NCI-H1105 treated with DMSO at 0.1 percent for 48 hours (cell line): ENCODE measurements at places on chromosomes 7 and 10.
A peak's percentile ranks its signal among the peaks of the same experiment; 100 is the strongest.

- DNase-seq, result no peak
Observed at GRCh38 chr10:14365266-14365665, 34.5 kb upstream of the FRMD4A start.

DNA sequence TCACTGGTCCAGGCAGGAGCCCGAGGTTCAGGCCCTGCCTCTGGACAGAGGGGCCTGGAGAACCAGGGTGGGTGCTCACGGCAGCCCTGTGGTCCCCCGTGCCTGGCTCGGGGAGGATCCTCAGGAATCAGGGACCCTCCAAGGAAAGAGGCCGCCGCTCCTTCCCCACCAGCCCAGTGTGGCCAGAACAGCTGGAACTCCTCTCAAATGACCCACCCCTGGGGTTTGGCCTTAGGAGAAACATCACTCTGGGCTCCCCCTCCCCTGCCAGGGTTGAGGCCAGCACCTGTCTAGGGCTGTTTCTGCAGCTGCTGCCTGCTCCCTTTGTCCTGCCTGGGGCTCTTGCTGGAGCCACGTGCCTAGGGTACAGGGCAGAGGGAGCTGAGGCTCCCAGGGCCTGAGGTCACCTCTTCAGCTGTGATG is 161.0 kb downstream of the RNF216 start:
- no peak for DNase-seq

DNA sequence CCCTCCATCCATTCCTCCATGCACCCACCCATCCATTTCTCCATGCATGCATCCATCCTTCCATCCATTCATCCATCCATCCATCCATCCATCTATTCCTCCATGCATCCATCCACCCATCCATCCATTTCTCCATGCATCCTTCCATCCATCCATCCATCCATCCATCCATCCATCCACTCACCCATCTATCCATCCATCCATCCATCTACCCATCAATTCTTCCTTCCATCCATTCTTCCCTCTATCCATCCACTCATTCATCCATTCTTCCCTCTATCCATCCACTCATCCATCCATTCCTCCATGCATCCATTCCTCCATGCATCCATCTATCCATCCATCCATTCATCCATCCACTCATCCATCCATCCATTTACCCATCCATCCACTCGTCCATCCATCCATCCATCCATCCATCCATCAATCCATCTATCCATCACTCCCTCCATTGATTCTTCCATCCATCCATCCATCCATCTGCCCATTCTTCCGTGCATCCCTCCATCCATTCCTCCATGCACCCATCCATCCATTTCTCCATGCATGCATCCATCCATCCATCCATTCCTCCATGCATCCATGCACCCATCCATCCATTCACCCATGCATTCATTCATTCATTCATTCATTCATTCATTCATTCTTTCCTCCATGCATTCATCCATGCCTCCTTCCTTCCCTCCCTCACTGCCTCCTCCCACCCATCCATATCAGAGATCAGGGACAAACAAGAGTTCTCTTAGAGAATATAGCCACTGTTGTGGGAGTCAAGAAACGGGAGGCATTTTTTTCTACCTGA is 22.2 kb downstream of the ELN start:
- DNase-seq, result no peak

- DNase-seq, result no peak
Observed at GRCh38 chr7:99267481-99267840, 5.2 kb upstream of the MYH16 start.

- DNase-seq, result no peak
Observed at GRCh38 chr7:33933611-33934281, 28.4 kb downstream of the BMPER start.

DNA sequence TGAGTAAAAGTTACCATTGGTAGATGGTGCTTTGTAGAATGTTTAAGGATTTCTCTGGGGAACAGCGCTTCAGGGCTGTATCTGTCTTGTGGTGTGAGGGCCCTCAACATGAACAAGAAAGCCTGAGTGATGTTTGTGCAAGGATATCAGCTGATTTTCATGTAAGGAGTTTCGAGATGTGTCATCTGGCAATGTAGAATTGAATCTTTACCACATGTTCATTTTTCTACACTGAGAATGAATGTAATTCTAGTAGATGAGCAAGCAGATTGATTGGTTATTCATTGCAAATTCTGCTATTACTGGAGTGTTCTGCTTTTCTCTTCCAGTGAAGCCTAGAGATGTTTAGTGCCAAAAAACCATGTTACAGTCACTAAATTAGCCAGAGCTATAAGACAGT is 87.7 kb downstream of the ST7 start:
- DNase-seq, result no peak

DNA sequence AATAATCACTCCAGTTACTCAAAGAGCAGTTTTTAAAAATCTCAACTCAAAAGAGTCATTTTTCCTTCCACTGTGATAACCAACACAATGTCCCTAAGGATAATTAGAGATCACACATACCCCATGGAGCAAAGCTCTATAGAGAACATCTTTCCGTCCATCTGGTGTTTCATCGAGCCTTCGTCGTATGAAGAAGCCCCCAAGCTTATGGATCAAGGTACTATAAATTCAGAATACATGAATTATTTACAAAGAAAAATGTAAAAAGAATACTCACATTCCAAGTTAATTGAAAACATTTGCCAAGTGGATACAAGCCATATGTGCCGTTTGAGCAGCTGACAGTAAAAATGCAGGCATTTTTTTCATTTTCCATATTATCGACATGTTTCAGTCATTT is 14.8 kb downstream of the GPAM start:
- no peak for DNase-seq

- no peak for DNase-seq
Observed at GRCh38 chr10:34838366-34838900, 23.3 kb upstream of the PARD3 start.

- DNase-seq, result no peak
Observed at GRCh38 chr10:131193923-131194322, 117.6 kb downstream of the TCERG1L start.

DNA sequence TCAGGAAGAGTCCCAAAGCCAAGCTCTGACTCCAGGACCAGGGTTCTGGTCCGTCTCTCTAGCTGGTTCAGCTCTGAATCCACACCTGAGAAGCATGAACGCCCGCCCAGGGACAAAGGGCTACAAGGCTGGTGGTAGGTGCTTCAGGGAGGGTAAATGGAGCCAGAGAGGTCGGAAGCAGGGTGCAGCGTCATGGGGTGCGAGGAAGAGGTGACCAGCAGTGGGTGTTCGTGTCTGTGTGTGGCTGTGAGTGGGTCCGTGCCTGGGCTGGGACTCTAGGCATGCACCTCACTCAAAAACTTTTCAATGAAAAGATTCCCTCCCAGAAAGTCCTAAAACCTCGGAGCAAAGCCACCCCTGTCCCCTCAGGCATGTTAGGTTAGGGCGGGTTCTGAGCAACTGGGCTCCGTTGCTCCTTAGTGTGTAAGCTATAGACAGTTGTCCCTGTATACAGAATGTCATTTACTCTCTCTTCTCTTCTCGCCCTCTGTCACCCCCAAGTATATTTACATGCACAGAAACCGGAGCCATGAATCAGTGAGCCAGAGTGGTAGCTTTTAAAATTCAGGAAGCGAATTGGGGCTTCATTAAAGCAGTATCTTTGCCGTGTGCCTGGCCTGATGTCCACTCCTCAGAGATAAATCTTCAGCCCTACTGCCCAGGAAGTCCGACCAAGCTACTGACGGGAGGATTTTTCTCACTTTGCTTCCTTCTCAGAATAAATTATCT is 12.3 kb upstream of the GATA3 start:
- no peak for DNase-seq

- DNase-seq, result no peak
Observed at GRCh38 chr10:63501954-63502353, 19.2 kb upstream of the REEP3 start.

DNA sequence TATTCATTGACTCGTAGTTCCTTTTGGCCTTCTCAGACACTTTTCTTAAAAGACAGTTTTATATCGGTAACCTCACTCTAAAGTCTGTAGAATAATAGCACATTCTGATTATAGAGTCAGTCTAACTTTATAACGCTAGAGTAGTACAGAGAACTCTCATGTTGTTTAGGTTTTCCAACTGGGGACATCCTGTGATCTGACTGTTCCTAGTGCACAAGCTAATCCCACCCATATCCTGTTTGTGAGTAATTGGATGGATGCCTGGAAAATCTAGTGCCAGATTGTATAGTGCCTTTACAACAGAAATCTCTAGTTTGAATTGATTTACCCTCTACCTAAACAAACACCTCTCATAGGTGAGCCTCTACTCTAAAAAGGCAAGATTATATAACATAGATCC is 107.4 kb downstream of the ZEB1 start:
- DNase-seq, result peak; percentile 6

- no peak for DNase-seq
Observed at GRCh38 chr10:72459301-72459700, 104.6 kb upstream of the DNAJB12 start.

DNA sequence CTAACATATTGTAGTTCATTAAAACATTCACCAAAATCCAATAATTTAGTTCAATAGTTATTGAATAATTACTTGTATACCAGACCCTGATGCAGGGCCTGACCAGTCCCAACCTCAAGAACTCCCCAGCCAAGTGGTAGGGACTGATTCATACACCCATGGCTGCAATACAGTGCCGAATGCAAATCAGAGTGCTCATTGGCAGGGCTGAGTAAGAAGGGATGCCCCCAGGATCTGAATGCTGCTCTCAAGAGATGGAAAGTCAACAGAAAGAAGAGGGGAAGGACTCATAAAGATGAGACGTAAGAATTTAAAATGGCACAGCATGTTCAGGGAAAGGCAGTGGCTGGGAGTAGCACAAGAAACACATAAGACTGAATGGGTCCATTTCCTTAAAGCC is 29.9 kb downstream of the ZNF438 start:
- no peak for DNase-seq

DNA sequence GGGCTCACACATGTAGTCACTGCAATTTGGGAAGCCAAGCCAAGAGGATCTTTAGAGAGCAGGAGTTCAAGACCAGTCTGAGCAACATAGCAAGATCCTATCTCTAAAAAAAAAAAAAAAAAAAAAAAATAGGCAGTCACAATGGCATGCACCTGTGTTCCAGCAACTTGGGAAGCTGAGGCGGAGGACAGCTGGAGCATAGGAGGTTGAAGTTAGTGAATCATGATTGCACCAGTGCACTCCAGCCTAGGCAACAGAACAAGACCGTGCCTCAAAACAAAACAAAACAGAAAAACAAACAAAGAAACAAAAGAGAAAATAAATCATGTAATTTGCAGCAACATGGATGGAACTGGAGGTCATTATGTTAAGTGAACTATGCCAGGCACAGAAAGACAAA is 33.6 kb upstream of the BICC1 start:
- no peak for DNase-seq

GRCh38 chr10:30857803-30858202 is 173.9 kb downstream of the ZNF438 start:
- DNase-seq, result no peak

GRCh38 chr10:92916433-92916832 is 68.1 kb downstream of the EXOC6 start:
- DNase-seq, result no peak

DNA sequence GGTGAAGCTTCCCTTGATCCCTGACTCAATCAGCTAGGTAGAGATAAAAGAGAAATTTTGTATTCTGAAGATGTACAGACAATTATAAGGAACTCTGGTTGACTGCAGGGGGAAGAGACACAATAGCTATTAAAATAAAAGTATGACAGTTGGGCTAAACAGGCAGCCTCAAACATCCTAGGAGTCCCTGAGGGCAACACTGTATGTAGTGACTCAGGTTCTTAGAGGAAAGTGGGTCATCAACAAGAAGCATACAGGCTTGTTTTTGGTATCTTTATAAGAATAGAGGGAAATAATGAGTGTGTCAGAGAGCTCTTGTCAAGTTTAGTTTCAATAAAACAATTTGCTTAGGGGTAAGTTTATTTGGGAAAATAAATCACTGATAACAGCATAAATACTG is 150.3 kb downstream of the AUTS2 start:
- no peak for DNase-seq

DNA sequence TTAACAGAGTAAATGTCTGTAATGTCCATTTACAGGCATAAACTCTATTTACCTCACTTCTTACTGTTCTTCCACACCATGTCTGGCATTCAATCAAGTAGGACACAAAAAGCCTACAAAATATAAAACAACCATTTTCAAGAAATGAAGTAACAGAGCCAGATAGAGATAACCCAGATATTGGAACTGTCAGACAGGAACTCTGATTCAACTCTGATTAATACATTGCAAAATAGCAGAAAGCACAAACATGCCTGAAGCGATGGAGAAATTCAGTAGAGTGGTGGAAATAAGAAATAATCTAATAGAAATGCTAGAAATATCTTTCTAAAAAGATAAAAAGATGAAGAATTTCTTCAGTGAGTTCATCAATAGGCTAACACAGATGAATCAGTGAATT is 964.4 kb downstream of the PCDH15 start:
- no peak for DNase-seq

GRCh38 chr10:86955501-86956194 is 1.8 kb downstream of the MMRN2 start:
- DNase-seq, result no peak

GRCh38 chr10:6167456-6167855 is 35.3 kb upstream of the PFKFB3 start:
- no peak for DNase-seq

DNA sequence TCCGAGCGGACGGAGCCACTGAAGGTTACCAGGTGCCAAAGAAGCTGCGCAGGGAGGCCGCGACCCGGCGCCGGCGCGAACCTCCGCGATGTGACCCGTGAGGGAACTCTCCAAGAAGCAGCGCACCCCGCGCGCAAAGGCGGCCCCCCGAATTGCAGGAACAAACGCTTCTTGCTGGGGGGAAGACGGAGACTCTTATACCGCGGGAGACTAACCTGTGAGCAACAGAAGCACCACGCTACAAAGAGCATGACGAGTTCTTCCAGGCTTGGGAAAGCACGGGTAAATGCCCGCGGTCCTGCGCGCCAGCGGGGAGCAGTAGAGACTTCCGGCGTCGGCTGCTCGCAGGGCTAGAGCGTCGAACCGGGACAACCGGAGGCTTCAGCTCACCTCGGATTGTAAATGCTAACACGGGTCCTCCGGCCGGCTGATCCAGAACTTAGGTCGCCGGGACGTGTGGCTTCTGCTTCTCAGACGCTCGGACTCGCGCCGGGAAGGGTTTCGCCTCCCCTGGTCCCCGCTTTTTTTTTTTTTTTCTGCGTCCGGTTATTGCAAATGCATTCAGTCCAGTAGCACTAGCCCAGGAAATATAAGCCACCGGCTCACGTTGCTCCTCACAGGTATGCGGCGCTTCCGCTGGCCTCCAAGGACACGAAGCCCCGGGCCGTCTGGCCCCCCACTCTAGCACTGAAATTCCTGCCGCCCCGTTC is at the start of gene COA1:
Gene COA1 (minus strand): TSS at position 310 of the 710 bp plus-strand sequence. CDS start 80,909 bp downstream, outside the sequence.
- DNase-seq, result peak; percentile 89

- DNase-seq, result no peak
Observed at GRCh38 chr10:84991301-84991700, 662.9 kb downstream of the CCSER2 start.

GRCh38 chr7:154541606-154542005 is 461.3 kb downstream of the PAXIP1 start:
- DNase-seq, result no peak

DNA sequence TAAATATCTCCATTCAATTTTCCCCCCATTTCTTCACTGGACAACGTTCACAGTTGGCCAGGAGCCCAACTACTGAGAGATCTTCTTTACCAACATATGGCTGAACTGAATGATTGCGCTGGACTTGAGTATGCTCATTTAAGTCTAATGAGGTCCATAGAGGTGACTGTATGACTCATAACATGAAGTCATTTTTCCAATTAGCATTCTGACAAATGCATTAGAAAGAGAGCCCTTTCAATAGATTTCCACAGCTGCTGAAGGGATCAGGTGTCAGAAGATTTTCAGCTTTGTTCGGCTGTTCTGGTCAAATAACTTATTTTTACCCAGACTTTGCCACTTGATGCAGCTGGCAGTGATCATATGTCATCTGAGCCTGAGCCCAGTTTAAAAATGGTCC is 438.0 kb downstream of the ETV1 start:
- DNase-seq, result peak; percentile 97
